ENCODE measurements at places on chromosomes 4 and X.

- no peak for DNase-seq
Measured at GRCh38 chrX:84335121-84335520, 147.1 kb upstream of the RPS6KA6 start.

GRCh38 chr4:116724249-116724648 lies 361.1 kb downstream of the TRAM1L1 start:
- no peak for DNase-seq

GRCh38 chrX:132206259-132206658 lies 13.0 kb downstream of the RAP2C start:
- no peak for DNase-seq

DNA sequence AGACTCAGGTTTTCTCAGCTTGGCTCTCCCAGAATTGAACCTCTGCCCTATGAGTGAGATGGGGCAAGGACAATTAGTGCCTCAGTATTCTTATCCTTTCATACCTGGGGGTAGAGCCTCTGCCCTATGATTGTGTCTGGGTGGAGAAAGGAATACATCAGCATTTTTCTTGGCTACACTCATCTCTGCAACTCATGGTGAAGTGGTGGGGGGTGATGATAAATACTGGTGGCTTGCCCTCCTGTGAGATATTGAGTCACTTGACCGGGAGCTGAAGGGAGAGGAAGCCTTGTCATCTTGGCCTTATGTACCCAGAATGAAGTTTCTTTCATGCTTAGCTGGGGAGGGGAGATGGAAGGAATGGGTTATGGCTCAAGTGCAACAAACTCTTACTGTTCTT lies 71.3 kb upstream of the ENOX2 start:
- no peak for DNase-seq

- DNase-seq, result no peak
Measured at GRCh38 chrX:7184816-7185215, 36.9 kb upstream of the PUDP start.

DNA sequence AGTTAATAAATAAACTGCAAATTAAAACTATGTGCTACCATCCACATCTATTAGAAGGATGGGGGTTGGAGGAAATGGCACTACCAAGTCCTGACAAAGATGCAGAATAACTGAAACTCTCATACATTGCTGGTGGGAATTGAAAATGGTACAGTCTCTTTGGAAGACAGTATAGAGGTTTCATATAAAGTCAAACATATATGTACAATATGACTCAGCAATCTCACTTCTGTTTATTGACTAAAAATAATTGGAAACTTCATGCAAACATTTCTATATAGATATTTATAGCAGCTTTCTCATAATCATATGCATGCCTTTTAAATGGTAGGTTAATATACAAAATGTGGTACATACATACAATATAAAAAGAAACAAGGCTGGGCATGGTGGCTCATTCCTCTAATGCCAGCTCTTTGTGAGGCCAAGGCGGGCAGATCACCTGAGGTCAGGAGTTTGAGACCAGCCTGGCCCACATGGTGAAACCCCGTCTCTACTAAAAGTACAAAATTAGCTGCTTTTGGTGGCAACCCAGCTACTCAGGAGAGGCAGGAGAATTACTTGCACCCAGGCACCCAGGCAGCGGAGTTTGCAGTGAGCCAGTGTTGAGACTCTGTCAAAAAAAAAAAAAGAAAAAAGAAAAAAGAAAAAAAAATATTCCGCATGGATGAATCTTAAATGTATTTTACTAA lies 225.0 kb upstream of the CXXC4 start:
- no peak for DNase-seq

DNA sequence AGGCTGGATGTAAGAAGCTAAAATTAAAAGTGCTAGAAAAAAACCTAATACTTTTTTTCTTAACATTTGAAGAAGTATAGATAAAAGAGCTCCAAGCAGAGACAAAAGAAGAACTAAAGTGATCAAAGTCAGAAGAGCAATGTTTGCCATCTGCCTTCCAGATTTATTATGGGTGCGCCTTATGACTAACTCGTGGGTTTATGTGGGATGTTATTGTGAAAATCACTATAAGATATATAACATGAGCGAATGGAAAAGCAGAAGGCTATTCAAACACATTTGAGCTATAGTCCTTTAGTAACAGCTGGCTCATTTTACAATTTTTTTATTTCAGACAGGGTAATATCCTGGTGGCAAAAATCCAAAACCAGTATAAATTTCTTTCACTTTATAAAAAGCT lies 1040.7 kb downstream of the RAPGEF2 start:
- no peak for DNase-seq

DNA sequence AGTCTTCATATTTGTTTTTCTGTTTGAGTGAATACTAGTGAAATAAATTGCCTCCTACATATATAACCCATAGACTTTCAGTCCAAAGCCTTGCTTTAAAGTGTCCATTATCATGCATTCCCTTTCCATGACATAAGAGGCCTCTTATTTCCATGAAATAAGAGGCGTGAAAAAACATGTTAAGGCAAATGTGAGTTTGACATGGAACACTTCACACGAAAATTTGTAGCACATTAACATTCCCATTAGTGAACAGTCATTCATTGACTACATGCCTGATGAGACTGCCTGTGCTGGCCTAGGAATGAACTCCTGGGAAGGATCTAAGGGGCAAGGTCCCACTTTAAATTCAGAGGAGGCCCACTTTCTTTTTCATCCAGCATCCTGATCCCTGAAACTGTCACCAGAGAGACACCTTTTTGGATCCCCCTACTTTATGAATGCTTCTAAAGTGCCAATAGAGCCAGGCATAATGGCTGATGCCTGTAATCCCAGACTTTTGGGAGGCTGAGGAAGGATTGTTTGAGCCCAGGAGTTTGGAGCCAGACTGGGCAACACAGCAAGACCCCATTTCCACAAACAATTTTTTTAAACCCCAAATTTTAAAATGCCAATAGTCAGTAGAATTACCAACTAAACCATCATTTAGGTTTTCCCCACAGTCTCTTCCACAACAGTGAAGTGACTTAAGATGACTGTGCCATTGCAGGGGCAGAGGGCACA lies 6.7 kb downstream of the RTL8B start:
- DNase-seq, result no peak

- DNase-seq, result no peak
Measured at GRCh38 chr4:118947095-118947494, 58.4 kb downstream of the SYNPO2 start.

- DNase-seq, result no peak
Measured at GRCh38 chrX:13476384-13476783, 93.0 kb upstream of the EGFL6 start.

GRCh38 chrX:148613636-148614035 lies 113.2 kb downstream of the AFF2 start:
- DNase-seq, result no peak

- no peak for DNase-seq
Measured at GRCh38 chr4:153705743-153706468, 21.8 kb downstream of the TLR2 start.

DNA sequence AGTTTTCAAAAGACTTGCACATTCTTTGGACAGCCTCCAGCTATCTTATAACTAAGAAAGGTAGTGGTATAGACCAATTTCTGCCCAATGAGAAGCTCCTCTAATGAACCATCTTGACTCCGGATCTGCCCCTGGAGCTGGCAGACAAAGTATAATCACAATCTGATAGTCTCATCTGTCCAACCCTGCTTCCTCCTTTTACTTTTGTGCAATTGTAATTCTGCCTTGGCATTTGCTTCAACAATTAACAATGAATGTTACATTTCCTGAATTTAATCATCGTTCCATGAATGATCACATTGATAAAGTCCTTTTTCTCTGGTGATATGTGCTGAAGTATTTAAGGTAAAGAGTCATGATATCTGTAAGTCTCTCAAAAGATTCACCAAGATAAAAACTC lies 27.8 kb downstream of the FRYL start:
- DNase-seq, result no peak

GRCh38 chr4:145130130-145130529 lies 32.0 kb downstream of the ABCE1 start:
- no peak for DNase-seq

- no peak for DNase-seq
Measured at GRCh38 chr4:142886566-142886965, 40.5 kb upstream of the INPP4B start.

- DNase-seq, result no peak
Measured at GRCh38 chr4:125714845-125715244, 400.1 kb downstream of the FAT4 start.

GRCh38 chr4:66357316-66357715 lies 687.0 kb upstream of the EPHA5 start:
- DNase-seq, result no peak

DNA sequence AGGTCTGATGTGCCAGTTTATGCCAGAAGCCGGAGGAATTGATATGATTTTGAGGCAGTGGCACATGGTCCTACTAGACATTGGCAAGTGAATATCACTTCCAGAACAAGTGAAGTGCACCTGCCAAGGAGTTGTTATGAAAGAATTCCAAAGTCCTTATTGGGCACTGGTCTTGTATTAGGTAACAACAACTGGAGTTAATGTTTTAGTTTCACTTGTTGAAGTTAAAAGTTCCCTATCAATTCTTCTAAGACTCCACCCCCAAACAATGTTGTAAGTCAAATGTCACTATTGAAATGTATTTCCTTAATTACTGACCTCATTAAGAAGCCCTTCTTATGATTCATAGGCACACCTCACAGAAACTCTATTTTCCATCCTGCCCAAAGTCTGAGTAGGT lies 3.1 kb downstream of the TET2 start:
- no peak for DNase-seq

GRCh38 chrX:103613362-103613890 lies 5.7 kb downstream of the TCEAL3 start:
- no peak for DNase-seq

GRCh38 chrX:68180579-68180978 lies 252.7 kb downstream of the OPHN1 start:
- no peak for DNase-seq

DNA sequence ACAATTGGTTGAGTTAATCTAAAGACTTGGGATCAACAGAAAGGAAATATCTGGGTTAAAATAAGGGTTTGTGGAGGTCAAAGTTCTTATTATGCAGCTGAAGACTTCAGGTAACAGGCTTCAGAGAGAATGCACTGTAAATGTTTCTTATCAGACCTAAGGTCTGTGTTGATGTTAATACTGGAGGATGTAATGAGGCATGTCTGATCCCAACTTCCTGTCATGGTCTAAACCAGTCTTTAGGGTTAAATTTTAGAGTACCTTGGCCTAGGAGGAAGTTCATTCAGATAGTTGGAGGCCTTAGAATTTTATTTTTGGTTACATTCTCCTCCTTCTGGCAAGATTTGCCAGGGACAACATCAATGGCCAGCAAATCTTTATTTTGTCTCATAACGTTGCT lies 72.1 kb upstream of the GC start:
- DNase-seq, result no peak

- no peak for DNase-seq
Measured at GRCh38 chr4:185013417-185014125, 4.7 kb upstream of the HELT start.

GRCh38 chr4:67714248-67714583 lies 13.3 kb upstream of the UBA6 start:
- no peak for DNase-seq

DNA sequence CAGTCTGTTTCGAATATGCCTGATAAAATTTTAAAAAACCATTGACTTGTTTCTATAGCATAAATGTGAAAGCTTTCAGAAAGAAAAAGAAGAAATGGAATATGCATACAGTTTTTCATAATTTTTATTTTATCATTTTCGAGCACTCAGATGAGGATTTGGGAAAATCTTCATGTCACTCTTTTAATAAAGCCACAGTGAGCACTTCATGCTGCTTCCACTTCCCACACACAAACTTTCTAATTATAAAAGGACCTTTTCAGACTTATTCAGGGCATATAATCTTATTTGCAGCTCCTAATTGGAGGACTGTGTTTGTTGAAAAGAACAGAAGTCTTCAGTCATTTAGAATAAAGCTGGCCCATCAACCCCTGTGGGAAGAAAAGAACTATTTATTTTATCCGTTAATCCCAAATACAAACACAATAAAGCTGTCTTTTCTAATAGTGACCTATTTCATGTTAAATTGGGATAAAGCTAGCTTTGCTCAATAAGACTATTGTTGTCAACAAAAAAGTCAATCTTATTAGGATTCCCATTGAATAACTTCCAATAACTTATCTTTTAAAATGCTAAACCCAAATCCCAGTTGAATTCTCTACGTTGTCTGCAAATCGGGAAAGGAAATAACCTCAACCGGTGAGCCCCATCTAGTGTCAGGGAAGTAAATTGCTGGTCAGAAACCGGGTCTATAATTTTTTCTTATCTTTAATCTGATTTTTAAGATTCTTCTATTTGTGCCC lies 211.5 kb downstream of the PDGFRA start:
- no peak for DNase-seq

DNA sequence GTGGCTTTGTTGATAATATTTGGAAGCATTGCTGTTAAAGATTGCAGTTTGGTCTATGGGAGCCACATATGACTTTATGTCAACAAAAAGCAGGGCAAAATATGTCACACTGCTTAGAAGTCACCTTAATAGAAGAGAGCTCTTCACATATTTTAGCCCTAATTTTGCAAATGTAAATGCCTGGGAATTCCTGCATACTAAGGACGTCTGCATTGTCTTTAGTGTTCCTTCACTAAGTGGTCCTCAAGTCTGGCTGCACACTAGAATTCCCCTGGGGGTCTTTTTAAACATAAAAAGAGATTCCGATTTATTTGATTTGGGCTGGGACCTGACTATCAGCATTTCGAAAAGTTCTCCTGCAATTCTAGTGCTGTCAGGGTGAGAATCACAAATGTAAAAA lies 495.1 kb upstream of the FAM241A start:
- no peak for DNase-seq

DNA sequence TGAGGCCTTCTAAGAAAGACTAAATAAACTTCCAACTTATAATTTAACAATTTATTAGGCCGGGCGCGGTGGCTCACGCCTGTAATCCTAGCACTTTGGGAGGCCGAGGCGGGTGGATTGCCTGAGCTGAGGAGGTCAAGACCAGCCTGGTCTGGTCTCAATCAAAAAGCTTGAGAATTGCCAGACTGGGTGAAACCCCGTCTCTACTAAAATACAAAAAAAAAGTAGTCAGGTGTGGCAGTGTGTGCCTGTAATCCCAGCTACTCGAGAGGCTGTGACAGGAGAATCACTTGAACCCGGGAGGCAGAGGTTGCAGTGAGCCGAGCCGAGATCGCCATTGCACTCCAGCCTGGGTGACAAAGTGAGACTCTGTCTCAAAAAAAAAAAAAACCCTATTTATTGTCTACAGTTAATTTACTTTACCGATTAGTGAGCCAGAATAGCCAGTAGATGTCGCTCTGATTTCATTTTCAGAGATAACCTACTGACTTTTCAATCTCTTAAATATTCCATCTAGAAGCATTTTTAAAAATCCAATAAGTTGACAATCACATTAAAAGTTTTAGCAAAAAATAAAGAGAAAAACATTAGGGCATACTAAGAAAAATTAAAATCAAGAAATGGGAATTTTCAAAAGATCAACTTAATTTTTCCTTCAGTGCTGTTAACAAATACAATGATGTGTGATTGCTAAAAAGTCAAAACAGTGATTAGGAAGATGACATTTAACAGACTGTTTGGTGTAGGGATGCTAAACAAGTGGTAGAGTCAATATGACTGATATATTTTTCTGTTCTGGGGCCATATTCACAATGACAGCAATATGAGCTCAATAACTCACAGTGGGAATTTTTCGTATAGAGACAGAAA lies 4.3 kb upstream of the SHROOM3 start:
- DNase-seq, result no peak

GRCh38 chr4:159238631-159239030 lies 135.8 kb downstream of the RAPGEF2 start:
- no peak for DNase-seq
